ENCODE measurements at places on chromosomes 12 and 14.

DNA sequence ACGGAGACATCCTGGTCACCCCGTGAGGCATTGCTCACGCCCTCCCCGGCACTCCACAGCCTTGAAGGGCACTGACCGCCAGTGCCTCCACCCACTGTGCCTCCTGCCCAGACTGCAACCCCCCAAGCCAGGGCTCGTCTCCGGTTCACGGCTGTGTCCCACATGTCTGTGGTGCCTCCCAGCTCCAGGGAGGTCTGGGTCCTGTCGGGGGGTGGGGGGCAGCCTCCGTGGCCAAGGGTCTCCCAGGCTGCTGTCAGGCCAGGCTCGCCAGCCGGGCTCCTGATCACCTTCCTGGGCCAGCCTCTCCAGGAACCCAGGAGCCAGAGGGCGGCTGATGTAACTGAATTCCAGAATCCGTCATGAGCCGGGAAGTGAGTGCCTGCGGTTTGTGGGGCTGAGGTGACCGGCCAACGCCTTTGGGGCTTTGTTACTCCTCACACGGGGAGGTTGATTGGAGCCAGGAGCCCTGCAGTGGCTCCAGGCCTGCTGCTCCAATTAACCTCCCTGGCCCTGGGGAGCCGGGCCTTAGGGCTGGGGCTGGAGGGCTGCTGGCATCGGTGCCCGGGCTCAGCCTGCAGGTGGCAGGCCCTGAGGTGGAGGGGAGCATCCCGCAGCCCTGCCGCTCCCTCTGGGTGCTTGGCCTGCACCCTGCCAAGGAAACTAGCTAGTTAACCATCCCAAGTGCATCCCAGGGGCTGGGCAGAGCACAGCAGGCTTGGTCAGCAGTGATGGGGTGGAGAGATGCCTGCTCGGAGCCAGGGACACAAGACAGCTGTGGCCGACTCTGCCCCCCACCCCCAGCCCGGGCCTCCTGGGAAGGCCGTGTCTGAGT, 36.4 kb upstream of the FBRSL1 start:
- no peak overlapping the region for H3K4me3 ChIP-seq
- H3K4me1 ChIP-seq = no peaks in the 10 kb centered on the region
- H3K27me3 ChIP-seq = no peaks in the 10 kb centered on the region
- H3K36me3 ChIP-seq = no peaks in the 10 kb centered on the region
- no peak overlapping the region for H3K27ac ChIP-seq

DNA sequence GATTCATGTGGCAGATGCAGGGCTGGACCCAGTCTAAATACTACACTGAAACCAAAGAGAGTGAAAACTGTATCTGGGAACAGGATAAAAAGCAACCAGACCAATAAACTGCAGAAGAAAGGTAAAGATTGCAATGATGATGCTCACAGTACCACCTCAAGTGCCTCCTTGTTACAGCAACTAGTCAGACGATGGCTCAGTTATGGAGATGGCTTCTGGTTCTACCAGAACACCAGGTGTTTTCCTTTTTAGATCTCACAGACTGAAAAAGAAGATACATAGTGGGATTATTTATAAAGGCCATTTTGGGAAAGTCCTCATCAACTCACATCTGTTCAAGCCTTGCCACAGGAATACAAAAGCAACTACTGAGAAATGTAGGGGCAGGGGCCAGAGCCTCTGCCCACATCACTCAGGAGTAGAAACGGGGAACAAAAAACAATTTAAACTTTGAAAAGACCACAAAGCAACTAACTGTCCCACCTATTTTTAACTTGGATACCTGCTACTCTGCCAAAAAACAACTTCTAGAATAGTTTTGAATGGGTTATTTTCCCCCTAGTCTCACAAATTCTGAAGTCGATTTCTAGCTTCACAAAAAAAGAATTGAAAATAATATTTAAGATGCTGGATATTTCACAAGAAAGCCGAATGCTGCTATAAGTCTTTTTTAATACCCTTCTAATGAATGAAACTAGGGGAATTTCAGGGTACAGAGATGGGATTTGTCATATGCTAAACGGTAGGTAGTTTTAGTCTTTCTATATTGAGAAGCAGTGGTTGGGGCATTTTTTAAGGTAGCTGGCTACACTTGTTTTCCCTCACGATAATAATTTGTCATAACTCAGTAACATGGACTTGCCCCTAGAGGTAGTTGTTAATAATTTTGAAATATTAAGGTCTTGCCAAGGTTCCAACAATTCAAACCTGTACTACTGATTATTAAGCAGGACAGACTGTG, 197.2 kb upstream of the TMPO start:
- no peaks in the 10 kb centered on the region for H3K27me3 ChIP-seq
- H3K4me3 ChIP-seq = no peak overlapping the region
- no peaks in the 10 kb centered on the region for H3K36me3 ChIP-seq
- DNase-seq = no peak
- H3K4me1 ChIP-seq = no peaks in the 10 kb centered on the region
- no peak overlapping the region for H3K27ac ChIP-seq

- DNase-seq = no peak
- no peak overlapping the region for H3K27ac ChIP-seq
- no peaks in the 10 kb centered on the region for H3K27me3 ChIP-seq
- H3K36me3 ChIP-seq = no peaks in the 10 kb centered on the region
- H3K4me3 ChIP-seq = no peak overlapping the region
Measured at GRCh38 chr12:15544589-15544988, 222.3 kb downstream of the PTPRO start.

DNA sequence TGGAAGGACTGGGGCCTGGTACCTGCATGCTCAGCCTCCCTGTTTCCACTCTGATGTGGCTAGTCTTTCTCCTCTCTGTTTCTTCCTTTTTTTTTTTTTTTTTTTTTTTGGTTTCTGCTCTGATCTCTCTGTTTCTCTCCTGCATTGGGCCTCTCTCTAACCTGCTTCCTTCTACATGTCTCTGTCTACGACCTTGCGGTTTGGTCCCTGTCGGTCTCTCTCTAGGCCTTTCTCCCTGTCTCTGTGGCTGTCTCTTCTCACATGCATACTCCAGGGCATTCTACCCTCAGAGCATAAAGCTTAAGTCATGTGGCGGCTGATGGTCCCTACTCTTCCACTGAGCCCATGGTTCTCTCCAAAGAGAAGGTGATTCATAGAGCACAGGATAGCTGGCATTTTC, 1096.6 kb downstream of the BCL11B start:
- no peak overlapping the region for H3K27ac ChIP-seq
- no peak for DNase-seq
- no peaks in the 10 kb centered on the region for H3K27me3 ChIP-seq

DNA sequence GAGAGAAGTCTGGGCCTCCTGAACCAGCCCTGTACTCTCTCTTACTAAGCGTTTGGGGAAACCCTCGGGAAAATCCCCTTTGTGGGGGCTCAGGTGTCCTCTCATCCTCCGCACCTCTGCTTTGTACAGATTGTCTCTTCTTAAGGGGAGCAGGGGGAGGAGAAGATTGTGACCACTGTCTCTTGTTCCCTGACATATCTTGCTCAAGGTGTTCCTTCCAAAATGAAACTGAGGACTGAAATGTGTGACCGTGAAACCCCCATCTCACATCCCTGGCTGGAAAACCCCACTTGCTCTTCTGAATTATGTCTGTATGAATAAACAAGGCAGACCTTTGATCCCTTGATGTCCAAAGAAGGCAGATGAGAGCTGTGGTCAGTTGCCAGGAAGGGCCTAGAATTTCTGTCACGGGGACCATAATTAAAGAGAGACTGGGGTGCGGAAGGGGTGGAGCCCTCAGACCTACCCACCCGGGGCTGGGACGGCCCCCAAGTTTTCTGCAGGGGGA, 369.8 kb downstream of the AACS start:
- no peaks in the 10 kb centered on the region for H3K4me1 ChIP-seq
- H3K4me3 ChIP-seq = no peak overlapping the region
- no peak overlapping the region for H3K27ac ChIP-seq
- no peaks in the 10 kb centered on the region for H3K27me3 ChIP-seq
- DNase-seq = no peak

DNA sequence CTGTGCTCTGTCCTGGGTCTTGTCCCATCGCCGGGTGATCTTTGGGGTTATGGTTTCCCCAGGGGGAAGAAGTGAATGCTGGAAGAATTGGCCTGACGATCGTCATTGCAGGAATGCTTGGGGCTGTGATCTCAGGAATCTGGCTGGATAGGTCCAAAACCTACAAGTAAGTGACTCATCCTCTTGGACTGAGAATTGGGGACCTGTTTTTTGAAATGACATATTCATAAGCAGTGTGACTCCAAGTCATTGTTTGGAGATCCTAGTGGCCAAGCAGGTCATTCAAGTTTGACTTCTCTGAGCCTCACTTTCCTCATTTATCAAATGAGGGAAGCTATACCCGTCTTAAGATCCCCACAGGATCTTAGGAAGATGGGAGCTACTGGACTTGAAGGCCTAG, 25.8 kb downstream of the ERG28 start:
- no peaks in the 10 kb centered on the region for H3K27me3 ChIP-seq
- H3K4me3 ChIP-seq = no peak overlapping the region
- no peaks in the 10 kb centered on the region for H3K36me3 ChIP-seq

Data from right atrium auricular region (tissue), 2 donors.